Urothelium cell line (cell line): ENCODE measurements at places on chromosomes 13 and 19.
A peak's percentile ranks its signal among the peaks of the same experiment; 100 is the strongest.

- peak; percentile 26 for DNase-seq
These were observed 14.0 kb upstream of the TBC1D4 start for GRCh38 chr13:75495938-75496337.

GRCh38 chr13:83815598-83815997 is 66.7 kb downstream of the SLITRK1 start:
- no peak for DNase-seq

DNA sequence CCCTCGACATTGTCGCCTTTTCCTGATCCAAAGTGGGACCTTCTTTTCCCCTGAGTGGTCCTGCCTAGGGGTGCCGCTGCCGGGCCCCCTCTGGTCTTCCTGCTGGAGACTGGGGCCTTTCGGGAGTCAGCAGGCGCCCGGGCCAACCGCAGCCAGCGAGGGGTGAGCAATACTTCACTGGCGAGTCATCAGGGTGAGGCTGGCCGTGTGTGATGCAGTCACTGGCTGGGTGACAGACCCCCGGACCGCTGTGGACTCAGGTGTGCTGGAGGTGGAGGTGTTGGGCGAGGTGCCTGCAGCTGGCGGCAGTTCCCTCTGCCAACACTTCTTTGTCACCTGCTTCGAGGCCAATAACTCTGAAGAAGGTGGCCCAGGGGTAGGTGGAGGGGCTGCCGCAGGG is 1.5 kb upstream of the CGB5 start:
- DNase-seq, result peak; percentile 63

DNA sequence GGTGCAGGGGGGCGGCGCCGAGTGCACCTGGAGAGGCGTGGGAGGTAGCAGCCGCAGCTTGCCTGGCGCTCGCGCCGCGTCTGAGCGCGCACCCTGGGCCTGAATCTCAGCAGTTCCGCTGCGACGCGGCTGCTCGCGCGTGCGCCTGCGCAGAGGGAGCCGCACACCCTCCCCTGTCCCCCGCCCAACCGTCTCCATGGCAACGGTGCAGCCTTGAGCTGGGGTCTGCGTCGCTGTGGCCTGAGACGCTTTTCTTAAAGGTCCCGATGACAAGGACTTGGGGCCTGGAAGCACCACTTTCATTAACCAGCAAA is at the start of gene PNMA8B:
TSS of gene PNMA8B (minus strand) at position 82 of the 314 bp plus-strand sequence. CDS start 402 bp downstream, outside the sequence.
- no peak for DNase-seq

- DNase-seq, result no peak
These were observed 8.5 kb downstream of the UBXN6 start for GRCh38 chr19:4449022-4449638.

- no peak for DNase-seq
These were observed 7.9 kb upstream of the MYO16 start for GRCh38 chr13:108621462-108621861.

GRCh38 chr19:32238076-32238475 is 107.3 kb upstream of the ZNF507 start:
- no peak for DNase-seq

- no peak for DNase-seq
These were observed 558.5 kb upstream of the GPC6 start for GRCh38 chr13:92668157-92668556.

DNA sequence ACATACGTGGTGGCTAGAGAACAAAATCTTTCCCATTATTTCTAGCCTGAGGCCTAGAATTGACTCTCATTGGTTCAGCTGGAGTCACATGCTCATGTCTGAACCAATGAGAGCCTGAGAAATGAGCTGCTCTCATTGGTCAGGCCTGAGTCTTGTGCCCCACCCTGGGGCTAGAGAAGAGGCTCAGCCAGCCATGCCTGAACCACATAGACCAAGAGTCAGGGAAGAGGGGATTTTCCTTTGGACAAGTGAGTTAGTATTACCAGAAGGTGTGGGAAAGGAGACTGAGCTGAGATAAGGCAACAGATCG is 6.9 kb downstream of the FXYD5 start:
- DNase-seq, result no peak

GRCh38 chr13:41028051-41028450 is 8.9 kb upstream of the ELF1 start:
- no peak for DNase-seq

DNA sequence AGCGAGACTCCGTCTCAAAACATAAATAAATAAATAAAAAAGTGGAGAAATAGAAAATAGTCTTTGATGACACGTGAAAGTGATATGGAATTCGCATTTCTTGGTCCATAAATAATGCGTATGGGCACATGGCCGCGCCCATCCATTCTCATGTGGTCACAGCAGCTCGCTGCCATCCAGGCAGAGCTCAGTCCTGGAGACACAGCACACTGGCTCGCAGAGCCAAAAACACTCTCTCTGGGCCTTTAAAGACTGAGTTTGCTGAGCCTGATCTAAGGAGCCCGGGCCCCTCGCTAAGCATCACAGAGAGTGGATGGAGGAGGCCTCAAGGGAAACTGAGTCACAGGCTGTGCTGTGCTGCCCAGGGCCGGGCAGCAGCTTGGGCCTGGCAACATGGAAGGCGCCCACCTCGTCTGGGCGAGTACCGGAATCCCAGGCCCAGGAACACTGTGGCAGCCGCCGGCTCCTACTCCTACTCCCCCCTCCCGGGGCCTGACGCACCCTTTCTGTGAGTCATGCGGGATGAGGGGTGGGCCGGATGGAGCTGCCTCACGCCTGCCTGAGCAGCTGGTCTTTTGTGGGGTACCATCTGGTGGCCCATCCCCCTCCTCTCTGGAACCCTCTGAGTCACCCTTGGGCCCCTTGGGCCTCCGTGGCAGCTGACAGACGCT is 28.9 kb upstream of the CACTIN start:
- DNase-seq, result peak; percentile 93

GRCh38 chr19:15264061-15264932 is 32.0 kb upstream of the EPHX3 start:
- peak; percentile 28 for DNase-seq

DNA sequence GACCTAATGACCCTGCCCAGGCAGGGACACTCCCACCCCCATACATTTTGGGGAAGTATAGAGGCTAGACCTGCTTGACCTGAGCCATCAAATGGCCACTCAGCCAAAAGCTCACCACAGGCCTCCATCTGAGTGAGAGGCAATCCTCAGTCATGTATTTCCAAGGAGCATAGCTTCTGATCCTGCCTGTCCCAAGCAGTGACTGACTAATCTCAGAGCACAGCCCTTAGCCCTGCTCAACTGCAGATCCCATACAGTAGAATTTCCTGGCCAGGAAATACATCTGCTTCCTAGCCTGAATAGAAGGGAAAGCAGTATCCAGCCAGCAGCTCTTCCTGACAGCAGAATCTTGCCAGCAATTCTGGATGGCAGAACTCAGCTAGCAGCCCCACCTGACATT is 880.6 kb upstream of the GPC6 start:
- DNase-seq, result no peak

GRCh38 chr13:48748681-48749080 is 95.0 kb downstream of the CYSLTR2 start:
- DNase-seq, result no peak

DNA sequence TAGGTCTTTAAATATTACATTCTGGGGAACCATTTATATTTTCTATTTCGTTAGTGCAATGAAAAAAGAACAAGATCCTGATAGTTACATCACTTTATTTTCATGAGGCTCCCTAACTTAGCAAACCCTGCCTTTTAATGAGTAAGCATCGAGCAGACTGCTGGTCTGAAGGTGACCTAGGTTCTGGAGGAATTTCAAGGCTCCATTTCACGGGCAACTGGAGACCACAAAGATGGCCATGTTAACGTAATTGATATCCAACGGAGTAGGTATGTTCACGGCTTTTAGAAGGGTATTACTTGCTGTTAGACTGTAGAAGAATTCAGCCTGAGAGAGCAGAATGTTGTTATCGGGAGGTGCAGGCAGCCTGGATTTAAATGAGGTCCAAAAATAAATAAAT is 1597.6 kb downstream of the EFNB2 start:
- DNase-seq, result no peak

DNA sequence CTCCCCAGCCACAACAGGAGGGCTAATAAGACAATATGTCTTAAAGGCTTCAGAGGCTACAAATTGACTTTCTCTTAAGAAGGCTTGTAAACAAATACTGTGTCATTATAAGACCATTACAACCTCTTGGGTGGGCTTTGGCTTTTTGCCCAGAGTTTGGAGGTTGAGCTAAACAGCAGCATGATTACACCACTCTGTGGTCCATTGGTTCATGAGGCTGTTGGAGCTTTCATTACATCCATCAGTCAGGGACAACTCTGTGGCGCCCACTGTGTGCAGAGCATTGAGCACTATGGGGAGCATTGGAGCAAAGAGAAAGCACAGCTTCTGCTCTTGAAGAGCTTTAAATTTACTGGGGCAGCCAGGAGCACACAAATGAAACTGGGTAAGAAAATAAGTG is 75.9 kb downstream of the TNFSF11 start:
- DNase-seq, result no peak

- DNase-seq, result no peak
These were observed 7.2 kb downstream of the TMEM255B start for GRCh38 chr13:113766035-113766800.

DNA sequence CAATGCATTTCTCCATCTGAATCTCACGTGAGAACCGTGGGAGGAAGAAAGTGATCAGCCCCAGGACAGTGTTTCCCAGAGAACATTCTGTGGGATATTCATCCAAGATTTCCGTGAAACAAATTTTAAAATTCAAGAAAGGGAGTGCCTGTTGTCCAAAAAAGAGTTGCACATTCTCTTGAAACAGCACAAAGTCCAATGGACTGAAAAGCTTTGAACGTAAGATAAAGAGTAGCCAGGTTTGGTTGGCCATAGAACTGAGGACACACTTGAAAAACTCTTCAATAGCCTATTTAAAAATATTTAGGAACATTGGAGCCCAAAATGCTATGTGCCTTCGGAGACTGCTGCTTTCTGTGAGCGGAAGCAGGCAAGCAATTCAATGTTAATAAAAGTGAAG is 353.9 kb downstream of the MYO16 start:
- no peak for DNase-seq

DNA sequence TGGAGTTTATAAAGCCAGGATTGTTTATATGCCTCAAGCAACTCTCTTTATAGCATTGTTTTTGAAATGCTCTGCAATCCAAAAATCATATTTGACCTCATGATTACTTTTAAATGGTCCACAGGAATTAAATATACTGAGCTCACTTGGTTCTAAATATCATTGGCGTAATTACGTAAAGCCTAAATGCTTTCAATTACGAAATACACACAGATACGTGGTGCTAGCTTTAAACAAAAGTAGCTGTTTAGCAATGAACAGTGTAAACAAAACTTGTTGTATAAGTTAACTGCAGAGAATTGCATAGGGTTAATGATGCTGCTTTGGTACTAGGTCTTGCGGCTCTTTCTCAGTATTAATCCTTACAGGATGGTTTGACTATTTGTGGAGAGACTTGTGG is 346.6 kb downstream of the COG6 start:
- no peak for DNase-seq

DNA sequence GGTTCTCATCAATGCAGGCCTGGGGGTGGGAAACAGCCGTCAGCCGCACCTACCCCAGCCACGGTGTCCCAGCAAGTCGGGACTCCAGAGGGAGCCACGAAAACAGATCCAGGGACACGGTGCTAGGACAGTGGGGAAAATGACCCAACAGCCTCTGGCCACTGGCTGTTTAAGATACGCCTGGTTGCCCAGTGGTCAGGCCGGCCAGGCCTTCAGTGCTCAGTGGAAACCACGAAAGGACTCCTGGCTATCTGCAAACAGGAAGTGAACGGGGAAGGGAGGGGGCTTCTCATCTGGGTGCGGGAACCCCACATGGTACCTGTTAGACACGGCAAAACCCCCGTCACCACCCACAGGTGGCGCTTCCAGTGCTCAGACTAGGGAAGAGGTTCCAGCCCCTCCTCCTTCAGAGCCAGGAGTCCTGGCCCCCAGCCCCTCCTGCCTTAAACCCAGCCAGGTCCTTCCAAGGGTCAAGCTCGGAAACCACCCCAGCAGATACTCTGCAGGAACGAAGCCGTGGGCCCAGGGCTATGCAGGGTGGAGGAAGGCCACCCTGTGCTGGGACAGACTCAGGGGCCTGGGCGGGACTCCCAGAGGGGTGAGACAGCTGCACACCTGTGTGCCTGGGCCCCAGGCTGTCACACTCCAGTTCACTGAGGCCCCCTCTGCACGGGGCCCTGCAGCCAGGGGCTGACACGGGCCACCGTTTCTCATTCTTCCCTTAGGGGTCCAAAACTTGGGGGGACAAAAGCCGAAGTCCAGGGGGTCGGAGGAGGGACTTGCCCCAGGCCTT is 4.5 kb downstream of the PPP1R12C start:
- no peak for DNase-seq

- DNase-seq, result no peak
These were observed 9.6 kb downstream of the PLIN4 start for GRCh38 chr19:4508698-4509097.

DNA sequence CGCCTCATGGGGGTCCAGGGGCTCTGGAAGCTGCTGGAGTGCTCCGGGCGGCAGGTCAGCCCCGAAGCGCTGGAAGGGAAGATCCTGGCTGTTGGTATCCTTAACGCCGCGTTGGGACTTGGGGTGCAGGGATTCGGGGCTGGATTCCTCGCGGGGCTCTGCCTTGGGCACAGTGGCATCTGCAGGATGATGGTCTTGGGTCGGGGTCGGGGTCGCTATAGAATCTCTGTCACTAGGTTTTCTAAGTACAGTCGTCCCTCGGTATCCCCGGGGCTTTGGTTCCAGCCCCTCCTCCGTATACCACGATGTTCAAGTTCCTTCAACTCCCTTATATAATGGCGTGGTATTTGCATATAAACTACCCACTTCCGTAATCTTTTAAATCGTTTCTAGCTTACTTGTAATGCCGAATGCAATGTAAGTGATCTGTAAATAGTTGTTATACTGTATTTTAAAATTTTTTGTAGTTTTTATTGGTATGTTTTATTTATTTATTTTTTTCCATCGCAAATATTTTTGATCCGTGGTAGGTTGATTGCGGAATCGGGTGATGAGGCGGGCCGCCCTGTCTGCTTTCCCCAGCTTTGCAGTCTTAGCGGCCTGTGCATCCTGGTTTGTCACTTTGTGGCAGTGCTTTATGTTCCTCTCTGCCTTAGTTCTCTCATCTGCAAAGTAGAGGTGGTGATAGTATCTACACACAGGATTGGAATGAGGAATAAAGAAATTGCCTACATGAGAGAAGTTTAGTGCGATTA is 606 bp downstream of the ERCC5 start:
- no peak for DNase-seq

DNA sequence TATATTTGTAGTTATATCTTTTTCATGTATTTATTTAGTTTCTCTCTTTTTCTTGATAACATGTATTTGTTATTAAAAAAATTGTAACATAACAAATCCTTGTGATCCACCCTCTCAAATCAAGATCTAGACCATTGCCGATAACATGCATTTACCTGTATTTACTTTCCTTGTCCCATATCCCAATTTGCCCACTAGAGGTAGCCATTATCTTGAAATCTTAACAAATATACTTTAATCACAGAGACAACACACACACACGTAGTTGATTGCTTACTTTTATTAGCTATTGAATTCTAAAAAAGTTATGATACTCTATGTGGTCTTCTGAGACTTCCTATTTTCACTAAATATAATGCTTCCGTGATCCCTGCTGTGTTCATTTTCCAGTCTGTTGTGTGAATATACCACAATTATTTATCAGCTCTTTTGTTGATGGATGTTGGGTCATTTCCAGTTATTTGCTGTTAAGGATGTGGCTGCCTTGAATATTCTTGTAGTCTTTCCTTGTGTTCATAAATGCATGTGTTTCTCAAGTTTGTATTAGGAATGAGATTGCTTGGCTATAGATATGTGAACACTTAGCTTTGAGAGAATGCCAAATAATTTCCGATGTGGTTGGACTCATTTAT is 31.3 kb upstream of the ZMYM2 start:
- DNase-seq, result peak; percentile 10

GRCh38 chr19:35439921-35440320 is 8.1 kb upstream of the FFAR2 start:
- DNase-seq, result no peak

- DNase-seq, result peak; percentile 41
These were observed 469 bp downstream of the COX6B2 start for GRCh38 chr19:55353803-55354697.
